ENCODE measurements at places on chromosomes 5 and 9.

DNA sequence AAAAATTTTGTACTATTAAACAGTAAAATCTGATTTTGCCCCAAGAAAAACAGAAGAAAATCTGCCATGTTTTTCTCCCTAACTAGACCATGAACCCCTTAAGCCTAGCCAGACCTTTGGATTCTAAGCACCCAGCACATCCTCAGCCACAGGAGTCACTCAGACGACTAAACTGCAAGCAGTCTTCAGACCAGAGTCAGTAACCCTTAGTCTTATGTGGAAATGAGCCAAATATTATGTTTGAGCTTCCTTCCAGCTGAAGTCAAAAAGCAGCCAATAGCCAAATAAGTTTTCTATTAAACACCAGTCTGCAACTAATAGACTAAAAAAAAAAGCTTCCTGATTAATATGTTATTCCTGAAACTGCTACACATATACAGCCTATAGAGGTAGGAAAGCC lies 47.4 kb downstream of the GOLPH3 start:
- no peak for DNase-seq

GRCh38 chr5:40365342-40366330 lies 314.1 kb upstream of the PTGER4 start:
- DNase-seq: no peak

GRCh38 chr5:125316915-125317535 lies 570.6 kb upstream of the ZNF608 start:
- DNase-seq: no peak

DNA sequence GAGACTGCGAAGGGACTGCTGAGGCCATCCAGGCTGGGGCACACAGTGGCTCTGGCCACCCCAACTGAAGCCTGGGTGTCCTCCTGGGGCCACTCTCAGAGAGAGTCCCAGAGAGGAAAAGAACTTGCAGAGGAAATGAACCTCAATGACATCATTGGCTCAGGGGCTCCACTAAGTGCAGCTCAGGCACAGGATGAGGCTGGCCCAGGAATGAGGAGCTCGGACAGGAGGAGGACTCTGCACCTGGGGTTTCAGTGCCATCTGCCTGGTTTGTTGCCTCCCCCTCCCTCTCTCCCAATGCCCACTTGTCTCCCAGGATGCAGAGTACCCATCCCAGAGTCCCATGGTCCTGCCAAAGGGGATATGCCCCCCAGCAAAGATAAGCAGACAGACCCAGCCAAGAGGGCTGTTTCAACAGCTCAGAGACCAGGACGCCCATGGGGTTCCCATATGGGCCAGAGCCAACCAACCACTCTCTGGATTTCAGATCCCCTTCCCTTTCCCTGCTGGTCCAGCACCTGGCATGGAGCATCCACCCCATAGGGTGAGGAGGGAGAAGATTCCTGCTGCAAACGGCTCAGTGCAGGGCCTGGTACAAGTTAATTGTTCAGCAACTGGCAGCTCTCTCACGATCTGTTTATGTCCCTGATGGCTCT lies 26.9 kb upstream of the OLFM1 start:
- DNase-seq: no peak

DNA sequence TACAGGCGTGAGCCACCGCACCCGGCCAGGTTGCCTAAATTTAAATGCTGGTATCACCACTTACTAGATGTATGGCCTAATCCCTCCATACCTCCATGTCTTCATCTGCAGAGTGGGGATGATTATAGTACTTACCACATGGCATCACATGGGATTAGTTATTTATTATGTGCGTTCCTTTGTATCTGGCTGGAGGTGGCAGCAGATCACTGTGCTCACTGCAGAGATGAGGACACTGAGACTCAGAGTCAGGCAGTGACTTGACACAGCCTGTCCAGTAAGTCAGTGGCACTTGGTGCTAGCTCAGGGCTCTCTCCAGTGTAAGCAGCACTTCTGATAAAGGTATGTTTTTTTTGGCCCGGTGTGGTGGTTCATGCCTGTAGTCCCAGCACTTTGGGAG lies 38.4 kb upstream of the HAND1 start:
- DNase-seq: no peak

GRCh38 chr9:93138171-93138764 lies 4.2 kb upstream of the NINJ1 start:
- no peak for DNase-seq

DNA sequence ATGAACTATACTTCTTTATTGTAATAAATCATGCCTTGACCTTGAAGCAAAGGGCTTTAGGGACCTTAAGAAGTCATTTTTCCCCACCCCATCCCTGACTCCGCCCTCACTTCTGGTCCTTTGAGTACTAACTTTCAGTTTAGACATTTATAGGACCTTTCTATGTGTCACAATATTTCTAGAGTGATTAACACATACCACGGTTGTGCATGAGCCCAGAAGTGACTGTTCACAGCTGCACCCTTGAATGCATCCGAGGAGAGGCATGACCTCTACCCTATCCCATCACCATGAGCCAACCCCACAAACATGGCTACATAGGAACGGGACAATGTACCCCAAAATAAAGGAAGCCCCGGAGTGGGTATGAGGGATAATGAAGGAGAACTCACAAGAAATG lies 160.3 kb downstream of the HSD17B3 start:
- DNase-seq: no peak

DNA sequence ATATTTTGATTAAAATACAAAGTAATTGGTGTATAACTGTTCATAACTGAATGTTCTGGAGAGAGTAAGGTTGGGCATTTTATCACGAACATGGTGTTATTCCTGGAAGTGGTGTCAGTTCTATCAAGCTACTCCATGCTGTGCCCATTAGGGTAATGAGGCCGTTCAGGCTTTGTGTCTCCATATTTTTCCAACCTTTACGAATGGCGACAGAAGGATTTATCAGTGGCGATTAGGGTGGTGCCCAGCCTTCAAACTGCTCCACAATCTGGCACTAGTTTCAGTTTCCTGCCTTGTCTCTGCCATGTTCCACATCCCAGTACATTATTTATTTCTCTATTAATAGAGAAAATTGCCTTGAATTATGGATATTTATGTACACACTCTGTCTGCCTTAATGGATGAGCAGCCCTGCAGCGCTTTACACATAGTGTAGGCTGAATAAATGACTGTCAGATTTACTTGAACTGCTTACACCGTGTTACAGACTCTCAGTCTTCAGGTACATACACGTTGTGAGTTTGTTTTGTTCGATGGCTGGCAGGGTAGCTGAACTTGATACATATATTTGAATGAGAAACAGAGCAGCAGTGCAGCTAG lies 23.9 kb upstream of the TMC1 start:
- DNase-seq: no peak

DNA sequence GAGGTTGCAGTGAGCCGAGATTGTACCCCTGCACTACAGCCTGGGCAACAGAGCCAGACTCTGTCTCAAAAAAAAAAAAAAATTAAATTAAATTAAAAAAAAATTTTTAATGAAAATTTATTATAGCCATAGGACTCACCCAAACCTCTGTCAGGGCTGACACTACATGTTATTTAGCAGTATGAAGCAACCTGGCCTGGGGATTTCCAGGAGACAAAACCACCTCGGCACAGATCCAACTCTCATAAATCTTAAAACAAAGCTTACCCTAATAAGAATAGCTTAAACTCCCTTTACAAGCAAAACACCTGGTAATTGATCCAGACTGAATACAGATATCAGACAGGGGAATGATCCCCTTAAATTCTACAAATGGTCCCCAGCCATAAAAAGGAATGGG lies 38.4 kb downstream of the PPP1R2B start:
- no peak for DNase-seq

DNA sequence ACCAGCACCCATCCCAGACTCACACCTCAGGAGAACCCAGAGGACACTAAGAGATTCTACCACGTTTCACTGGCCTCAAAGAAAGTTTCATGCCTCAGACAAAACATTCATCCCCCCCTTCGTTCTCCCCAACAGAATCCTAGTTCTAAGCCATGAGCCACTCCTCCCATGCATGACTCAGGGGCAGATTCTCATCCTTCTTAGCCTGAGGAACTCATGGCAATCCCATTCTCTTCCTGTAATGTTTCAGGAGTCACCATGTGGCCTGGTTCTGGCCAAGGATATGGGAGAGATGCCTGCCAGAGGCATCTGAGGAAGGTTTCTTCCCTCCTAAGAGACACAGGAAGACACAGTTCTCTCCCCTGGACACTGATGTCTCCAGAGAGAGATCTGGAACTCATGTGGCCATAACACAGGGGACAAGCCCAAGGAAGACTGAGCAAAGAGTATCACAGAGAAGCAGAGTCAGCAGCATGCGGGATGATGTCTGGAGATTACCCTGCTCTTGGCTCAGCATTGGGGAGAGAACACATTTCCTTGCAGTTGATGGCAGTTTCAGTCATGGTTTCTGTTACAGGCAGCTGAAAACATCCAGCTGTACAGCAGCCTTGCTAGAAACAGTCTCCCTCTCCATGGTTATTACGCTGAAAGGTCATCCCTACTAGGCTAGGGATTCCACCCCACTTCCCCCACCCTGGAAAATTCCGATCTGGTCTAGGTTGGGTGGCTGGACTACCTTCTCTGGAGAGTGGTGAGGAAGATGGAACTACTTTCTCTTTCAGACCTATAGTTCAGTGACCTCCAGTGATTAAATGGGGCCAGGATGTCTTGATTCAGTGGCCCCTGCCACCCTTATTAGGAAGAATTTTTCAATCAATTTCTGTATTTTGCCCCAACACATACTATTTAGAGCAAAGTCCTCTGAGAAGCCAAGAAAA lies 115.4 kb downstream of the ZNF608 start:
- no peak for DNase-seq

- DNase-seq: no peak
These were observed 5.4 kb upstream of the HMHB1 start for GRCh38 chr5:143806579-143806978.

DNA sequence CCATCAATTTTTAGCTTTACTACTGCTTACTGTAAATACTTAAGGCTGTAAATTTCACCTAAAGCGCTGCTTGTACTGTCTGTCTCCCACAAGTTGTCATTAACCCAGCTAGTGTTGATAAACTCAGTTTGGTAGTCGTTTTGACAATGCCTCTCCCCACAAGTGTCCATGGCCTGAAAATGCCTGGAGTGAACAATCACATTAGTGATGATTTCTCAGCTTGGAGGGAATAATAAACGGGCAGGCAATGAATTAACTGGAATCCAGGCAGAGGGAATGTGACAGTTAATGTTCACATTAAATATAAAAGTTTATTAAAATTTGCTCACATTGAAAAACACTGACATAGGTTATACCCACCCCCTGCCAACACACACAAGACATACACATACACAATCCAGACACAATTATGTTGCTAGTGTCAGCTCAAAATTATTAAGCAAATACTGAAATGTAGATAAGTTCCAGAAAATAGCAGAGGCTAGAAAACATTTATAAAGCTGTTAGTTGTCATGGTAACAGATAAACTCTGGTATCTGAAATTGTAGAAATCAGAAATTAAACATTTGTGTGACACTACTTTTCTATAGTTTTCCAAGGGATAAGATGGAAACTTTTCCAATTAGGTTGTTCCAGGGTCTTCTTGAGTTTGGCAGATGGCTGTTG lies 341.9 kb downstream of the DIRAS2 start:
- no peak for DNase-seq

DNA sequence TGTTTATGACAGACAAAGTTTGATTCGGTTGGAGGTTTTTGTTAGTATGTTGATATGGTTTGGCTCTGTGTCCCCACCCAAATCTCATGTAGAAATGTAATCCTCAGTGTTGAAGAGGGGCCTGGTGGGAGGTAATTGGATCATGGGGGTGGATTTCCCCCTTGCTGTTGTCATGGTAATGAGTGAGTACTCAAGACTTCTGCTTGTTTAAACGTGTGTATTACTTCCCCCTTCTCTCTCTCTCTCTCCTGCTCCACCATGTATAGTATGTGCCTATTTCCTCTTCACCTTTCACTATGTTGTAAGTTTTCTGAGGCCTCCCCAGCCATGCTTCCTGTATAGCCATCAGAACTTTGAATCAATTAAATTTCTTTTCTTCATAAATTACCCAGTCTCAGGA lies 415.1 kb downstream of the HCN1 start:
- no peak for DNase-seq

GRCh38 chr9:6833518-6834192 lies 75.9 kb downstream of the KDM4C start:
- DNase-seq: no peak

DNA sequence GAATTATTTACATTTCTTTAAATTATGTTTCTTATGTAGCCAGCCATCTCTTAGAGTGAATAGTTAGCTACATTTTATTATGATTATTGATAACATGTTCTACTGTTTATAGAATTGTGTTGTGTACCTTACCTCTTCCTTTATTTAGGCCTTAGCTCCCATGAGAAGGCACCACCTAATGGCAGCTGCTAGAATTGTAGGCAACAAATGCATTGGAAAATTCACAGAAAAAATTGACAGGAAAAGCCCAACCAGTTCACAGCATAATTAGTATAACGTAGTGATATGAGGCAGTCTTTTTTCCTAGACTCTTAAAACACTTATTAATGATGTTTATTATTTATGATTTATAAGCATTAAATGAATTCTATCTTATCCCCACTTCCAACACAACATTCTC lies 175.8 kb downstream of the WDR70 start:
- no peak for DNase-seq

- no peak for DNase-seq
These were observed 2068.7 kb downstream of the MAT2B start for GRCh38 chr5:165574100-165574499.

DNA sequence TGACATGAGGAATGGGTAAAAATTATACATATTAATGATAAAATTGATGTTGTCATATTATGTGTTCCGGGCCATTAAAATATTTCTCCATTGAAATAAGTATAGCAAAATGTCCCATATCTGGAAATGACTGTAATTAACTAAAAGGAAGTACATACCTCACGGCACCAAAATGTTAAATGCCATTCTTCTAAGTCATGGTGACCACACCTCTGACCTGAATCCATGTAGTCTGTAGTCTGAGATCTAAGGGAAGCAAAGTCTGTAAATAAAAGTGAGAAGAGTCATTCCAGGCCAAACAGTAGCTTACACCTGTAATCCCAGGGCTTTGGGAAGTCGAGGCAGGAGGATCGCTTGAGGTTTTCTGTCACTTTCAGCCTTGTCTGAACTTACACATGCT lies 8.7 kb upstream of the GDA start:
- DNase-seq: no peak

GRCh38 chr5:114504560-114504959 lies 142.7 kb downstream of the KCNN2 start:
- no peak for DNase-seq

DNA sequence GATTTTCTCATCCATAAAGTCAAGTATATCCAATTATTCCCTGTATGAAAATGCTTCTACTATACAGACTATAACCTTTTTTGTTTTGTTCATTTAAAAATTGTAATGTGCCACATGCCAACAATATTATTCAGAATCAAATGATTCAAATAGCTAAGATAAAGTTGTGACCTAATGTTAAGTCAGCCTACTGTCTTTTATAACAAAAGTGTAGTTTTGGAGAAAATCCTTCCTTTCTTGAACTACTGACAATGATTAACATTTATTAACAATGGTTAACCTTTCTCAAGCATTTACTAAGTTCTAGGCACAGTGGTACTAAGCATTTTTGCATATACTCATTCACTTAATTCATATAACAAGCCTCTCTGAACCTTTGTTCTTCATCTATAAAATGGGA lies 25.0 kb downstream of the CSF2 start:
- DNase-seq: no peak

- no peak for DNase-seq
These were observed 201.2 kb downstream of the ADCY2 start for GRCh38 chr5:7597059-7597642.

Data from CD8-positive, alpha-beta memory T cell (primary cell).